Stimulated activated CD4-positive, alpha-beta T cell treated with anti-CD3 and anti-CD28 coated beads, Interleukin-1b, Interleukin-23, amount 100 ng/mL, for 1 hour (primary cell): ENCODE measurements at places on chromosomes 12 and 14.

GRCh38 chr14:38839694-38840365, 263.2 kb downstream of the SEC23A start:
- DNase-seq: no peak

DNA sequence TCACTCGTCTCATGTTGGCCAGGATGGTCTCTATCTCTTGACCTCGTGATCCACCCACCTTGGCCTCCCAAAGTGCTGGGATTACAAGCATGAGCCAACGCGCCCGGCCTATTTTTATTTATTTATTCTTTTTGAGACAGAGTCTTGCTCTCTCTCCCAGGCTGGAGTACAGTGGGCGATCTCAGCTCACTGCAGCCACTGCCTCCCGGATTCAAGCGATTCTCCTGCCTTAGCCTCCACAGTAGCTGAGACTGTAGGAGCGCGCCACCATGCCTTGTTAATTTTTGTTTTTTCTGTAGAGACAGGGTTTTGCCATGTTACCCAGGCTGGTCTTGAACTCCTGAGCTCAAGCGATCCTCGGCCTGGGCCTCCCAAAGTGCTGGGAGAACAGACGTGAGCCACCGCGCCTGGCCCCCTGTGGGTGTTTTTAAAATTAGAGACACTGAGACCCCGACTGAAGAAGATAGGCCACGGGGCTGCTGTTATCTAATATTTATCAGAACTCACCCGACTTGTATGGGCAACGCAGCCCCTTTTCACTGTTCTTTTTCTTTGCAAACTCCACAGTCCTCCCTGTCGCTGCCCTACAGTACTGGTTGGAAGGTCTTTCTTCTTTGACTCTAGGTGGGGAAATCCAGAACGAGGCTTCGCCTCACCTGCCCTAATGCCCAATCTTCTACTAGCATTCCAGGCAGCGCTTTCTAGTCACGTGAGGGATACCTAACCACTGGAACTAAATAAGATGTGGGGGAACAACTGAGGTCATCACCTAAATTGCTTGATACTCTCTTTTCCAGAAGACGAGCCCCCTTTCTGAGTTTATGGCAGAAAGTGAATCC, 1.4 kb upstream of the GABARAPL1 start:
- no peak for DNase-seq

GRCh38 chr14:101087614-101088394, 184.3 kb upstream of the RTL1 start:
- DNase-seq: no peak

DNA sequence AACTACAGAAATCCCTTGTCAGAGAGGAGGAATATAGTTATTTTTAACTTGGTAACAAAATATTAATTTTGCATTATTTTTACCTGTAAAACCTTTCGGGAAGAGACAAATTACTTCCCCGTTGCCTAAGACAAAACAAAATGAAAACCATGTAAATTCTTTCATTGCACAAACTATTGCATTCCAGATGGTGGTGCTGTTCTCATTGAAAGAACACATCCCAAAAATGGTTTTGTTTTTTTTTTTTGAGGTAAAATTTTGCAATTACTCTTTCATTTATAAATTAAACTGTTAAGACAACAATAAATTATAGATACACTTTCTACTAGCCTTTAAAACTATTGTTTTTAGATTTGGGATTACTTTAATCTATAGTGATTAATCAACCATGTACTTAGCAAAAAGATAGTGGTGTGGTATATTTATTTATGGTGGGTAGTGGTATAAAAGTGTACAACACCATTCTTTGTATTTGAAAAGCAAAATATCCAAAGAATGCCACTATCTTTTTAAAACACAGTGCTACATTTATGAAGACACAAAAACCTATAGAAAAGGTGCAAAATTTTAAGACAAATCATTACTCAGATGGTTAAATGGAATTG, 115.5 kb downstream of the SLC38A1 start:
- DNase-seq: no peak

- no peak for DNase-seq
Observed at GRCh38 chr14:88533064-88533602, 21.7 kb downstream of the PTPN21 start.

DNA sequence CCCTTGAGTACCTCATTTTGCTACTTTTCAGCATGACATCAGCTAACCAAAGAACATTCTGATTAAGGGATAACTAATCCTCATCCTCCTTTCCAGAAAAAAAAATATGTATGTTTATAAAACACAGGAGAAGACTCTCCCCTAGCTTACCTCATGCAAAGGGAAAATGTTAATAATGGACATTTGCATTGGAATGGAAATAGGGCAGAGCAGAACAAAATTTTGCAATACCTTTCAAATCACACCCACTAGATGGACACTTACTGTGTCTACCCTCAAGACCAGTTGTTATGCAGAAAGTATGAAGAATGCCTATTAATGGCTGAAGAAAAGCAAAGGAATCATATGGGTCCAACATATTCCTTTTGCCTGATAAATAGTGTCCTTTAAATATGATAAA, 8.9 kb upstream of the SLCO1A2 start:
- DNase-seq: no peak

DNA sequence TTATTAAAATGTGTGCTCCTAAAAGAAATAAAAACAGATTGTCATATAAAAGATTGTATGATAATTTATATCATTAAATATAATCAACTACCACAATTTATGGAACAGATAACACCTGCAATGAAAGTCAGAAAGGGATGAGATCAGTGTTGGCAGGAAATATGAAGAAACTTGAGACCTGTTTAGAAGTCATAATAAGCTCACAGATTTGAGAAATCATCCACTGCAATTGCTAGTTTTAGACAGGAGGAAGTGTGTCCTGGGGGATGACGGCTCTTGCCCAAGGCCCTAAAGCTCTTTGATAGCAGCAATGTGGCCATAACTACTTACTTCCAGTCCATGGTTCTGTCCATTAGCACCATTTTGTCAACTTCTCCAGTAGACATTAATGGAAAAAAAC, 122.8 kb upstream of the SOX5 start:
- DNase-seq: no peak

DNA sequence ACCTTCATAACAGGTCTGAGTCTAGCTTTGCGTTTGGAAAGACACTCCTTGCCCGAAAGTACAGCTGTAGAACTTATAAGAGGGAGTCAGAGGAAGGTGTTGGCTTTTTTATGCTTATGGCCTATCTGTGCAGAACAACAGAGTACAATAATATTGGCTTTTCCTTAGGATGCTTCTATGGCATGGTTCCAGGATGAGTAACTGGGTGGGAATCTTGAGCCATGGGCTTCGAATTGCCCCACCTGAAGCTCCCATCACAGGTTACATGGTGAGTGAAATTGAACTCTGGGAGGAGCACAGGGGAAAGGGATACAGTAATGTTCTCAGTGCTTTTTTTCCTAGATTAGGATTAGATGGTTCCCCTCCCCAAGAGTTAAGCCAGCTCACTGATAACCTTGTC, 13.0 kb downstream of the PARP2 start:
- DNase-seq: no peak
